Activated CD8-positive, alpha-beta T cell treated with anti-CD3 and anti-CD28 coated beads, Interleukin-2, amount 10 ng/mL, durations not matched to agents 7 days and 5 days (primary cell): ENCODE measurements at places on chromosomes 12 and 14. TPM values are rescaled to one million over a fixed set of nuclear protein-coding genes. Genes with fewer than 3 reads are reported as not detected.
A peak's percentile ranks its signal among the peaks of the same experiment; 100 is the strongest.

Gene C12orf54
- total RNA-seq = not detected

Gene GALNT8
- 0.84 TPM for total RNA-seq

Gene PPHLN1
- 76.9 TPM for total RNA-seq

Gene SELPLG
- 144 TPM for total RNA-seq

Gene DBX2
- not detected for total RNA-seq

Gene PTCSC3
- not detected for total RNA-seq

Gene AKAP3
- 2.6 TPM for total RNA-seq

Gene RNU4-1
- total RNA-seq = 1,409 TPM

Gene CNTN1
- not detected for total RNA-seq

Gene OTX2
- not detected for total RNA-seq

GRCh38 chr14:49541049-49541448 lies 45.1 kb downstream of the RPS29 start:
- H3K27me3 ChIP-seq = no peaks in the 10 kb centered on the region
- no peaks in the 10 kb centered on the region for H3K4me1 ChIP-seq
- no peak overlapping the region for H3K27ac ChIP-seq
- no peak overlapping the region for H3K4me3 ChIP-seq
- H3K36me3 ChIP-seq = no peaks in the 10 kb centered on the region
- DNase-seq = no peak

DNA sequence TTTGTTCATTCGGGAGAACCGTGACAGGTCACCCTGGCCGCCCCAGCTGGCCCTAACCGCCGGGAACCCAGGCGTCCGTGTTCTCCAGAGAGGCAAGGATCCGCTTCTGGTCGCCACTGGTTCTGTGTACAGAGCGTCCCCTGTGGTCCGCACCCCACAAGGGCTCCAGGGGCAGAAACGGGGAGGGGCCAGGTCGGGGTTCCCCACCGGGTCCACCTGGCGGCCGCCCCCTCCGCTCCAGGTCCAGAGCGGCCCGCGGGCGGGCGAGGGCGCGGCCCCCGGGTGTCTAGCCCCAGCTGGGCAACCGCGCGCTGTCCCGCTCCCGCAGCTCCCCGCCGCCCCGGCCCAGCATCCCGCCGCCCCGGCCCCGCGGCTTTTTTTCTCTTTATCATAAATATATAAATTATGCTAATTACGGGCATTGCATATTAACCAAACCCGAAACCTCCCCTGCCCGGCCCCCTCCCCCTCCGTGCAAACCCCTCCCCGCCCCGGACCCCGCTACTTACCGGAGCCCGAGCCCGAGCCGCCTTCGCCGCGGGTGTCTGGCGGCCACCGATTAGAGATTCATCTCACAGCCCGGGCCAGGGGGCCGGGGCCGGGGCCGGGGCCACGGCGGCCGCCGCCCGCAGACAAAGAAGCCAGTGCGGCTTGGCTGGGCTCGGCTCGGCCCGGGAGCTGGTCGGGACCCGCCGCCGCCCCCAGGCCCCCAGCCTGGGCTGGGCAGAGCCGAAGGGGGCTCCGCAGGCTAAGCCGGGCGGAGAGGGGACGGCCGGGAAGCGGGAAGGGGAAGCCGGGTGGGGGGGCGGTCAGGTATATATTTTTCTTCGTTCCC lies 512 bp downstream of the POU6F1 start:
- peaks cover 11% of the 10 kb centered on the region for H3K4me1 ChIP-seq
- peak overlapping the region; percentile 84 for H3K27ac ChIP-seq
- H3K27me3 ChIP-seq = no peaks in the 10 kb centered on the region

GRCh38 chr12:51362747-51363342 lies 16.4 kb upstream of the CELA1 start:
- H3K27ac ChIP-seq = no peak overlapping the region
- DNase-seq = no peak
- H3K4me3 ChIP-seq = no peak overlapping the region
- peaks cover 62% of the 10 kb centered on the region for H3K36me3 ChIP-seq
- H3K4me1 ChIP-seq = peaks cover 9% of the 10 kb centered on the region

DNA sequence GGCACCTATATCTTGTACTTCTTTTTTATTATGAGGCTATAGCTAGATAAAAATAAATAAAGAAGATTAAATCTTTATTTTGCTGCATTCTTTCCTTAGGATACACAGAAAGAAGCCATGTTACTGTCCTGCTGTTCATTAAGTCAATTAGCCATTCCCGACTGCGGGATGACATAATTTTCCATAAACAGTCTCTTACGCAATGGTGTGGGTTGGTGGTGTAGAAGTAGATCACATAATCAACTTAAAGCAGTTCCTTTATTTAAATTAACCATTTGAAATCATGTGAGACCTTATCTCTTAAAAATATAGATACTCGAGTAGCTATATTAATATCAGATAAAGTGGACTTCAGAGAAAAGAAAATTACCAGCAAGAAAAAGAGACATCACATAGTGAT lies 40.2 kb downstream of the TAOK3 start:
- no peak overlapping the region for H3K27ac ChIP-seq
- DNase-seq = no peak
- H3K36me3 ChIP-seq = peaks cover 33% of the 10 kb centered on the region
- no peak overlapping the region for H3K4me3 ChIP-seq

GRCh38 chr14:48738186-48738925 lies 847.8 kb downstream of the RPS29 start:
- no peaks in the 10 kb centered on the region for H3K4me1 ChIP-seq
- no peaks in the 10 kb centered on the region for H3K27me3 ChIP-seq
- no peak for DNase-seq
- no peak overlapping the region for H3K4me3 ChIP-seq
- no peaks in the 10 kb centered on the region for H3K36me3 ChIP-seq

- H3K4me1 ChIP-seq = peaks cover 29% of the 10 kb centered on the region
- peak; percentile 6 for DNase-seq
- H3K27ac ChIP-seq = no peak overlapping the region
- H3K4me3 ChIP-seq = no peak overlapping the region
- H3K36me3 ChIP-seq = no peaks in the 10 kb centered on the region
Observed at GRCh38 chr14:99132821-99133635, 139.0 kb downstream of the BCL11B start.

- H3K27ac ChIP-seq = no peak overlapping the region
- no peak for DNase-seq
- H3K27me3 ChIP-seq = peaks cover 42% of the 10 kb centered on the region
- H3K36me3 ChIP-seq = no peaks in the 10 kb centered on the region
- H3K4me3 ChIP-seq = no peak overlapping the region
- no peaks in the 10 kb centered on the region for H3K4me1 ChIP-seq
Observed at GRCh38 chr14:95875831-95876760, 536 bp upstream of the TUNAR start.

DNA sequence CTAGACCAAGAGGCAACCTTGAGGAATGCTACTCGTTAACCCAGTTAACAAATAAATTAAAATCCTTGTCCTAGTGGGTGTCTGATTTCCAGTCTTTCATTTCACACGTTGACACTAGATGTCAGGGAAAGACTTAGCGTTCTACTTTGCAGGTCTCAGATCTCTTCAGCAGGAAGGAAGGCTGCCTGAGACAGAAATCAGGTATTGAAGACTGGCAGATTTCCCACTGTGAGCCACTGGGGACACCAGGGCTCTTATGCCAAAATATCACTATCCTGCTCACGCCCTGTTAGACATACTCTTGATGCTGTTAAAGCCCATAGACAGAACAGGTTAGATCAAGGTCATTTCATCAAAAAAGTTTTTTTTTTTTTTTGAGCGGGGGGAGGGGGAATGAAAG lies 33.0 kb downstream of the EMP1 start:
- H3K36me3 ChIP-seq = no peaks in the 10 kb centered on the region
- no peaks in the 10 kb centered on the region for H3K4me1 ChIP-seq
- H3K27me3 ChIP-seq = peaks cover 27% of the 10 kb centered on the region

DNA sequence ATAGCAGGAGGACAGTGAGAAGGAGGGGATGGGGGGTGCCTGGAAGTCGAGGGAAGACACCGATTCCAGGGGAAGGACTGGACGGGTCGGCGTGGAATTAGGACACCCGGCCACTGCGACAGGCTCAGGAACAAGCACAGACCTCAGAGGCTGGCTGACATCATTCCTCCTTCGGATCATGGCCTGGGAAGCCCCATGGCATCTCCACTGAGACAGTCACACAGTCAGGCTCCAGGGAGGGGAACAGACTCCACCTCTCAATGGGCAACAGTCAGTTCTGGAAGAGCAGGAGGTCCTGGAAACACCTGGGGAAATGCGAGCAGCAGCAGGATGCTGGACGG lies 67.9 kb upstream of the FBRSL1 start:
- H3K27me3 ChIP-seq = peaks cover 14% of the 10 kb centered on the region
- H3K36me3 ChIP-seq = no peaks in the 10 kb centered on the region
- no peaks in the 10 kb centered on the region for H3K4me1 ChIP-seq

GRCh38 chr12:107287436-107288413 lies 194.4 kb upstream of the CRY1 start:
- H3K27ac ChIP-seq = peak overlapping the region; percentile 68
- no peak overlapping the region for H3K4me3 ChIP-seq
- H3K4me1 ChIP-seq = peaks cover 18% of the 10 kb centered on the region
- DNase-seq = peak; percentile 51

DNA sequence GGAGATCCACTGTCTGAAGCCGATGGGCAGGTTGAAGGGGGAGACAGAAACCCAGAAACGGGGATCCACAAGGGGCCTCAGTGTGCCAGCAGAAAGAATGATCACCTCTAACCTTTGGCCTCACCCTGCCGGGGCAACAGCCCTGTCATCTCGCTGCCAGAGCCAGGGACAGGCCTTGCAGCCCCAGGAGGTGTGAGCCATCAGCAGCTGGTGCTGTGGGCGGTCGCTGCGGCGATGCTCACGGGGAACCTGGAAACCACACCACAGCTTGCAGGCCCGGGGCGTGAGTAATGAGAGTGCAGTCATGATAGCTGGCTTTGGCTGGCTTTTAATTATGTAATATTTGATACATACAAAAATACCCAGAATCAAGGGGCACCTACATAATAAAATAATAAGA lies 4.7 kb upstream of the TTC7B start:
- peaks cover 20% of the 10 kb centered on the region for H3K4me1 ChIP-seq
- DNase-seq = peak; percentile 81
- no peak overlapping the region for H3K27ac ChIP-seq
- H3K27me3 ChIP-seq = peaks cover 10% of the 10 kb centered on the region

- no peak overlapping the region for H3K27ac ChIP-seq
- no peak for DNase-seq
- no peaks in the 10 kb centered on the region for H3K36me3 ChIP-seq
- no peaks in the 10 kb centered on the region for H3K27me3 ChIP-seq
- no peak overlapping the region for H3K4me3 ChIP-seq
Observed at GRCh38 chr12:67533159-67533558, 115.4 kb upstream of the DYRK2 start.

DNA sequence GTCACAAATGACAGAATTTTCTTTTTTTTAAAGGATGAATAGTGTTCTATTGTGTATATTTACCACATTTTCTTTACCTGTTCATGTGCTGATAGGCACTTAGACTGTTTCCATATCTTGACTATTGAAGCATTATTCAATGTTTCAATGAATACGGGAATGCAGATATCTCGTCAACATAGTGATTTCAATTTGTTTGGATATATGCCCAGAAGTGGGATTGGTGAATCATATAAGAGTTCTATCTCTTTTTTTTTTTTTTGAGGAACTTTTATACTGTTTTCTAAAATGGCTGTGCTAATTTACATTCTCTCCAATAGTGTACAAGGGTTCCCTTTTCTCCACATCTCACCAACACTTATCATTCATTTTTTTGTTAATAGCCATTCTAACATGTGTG lies 97.9 kb upstream of the FAR2 start:
- H3K4me3 ChIP-seq = no peak overlapping the region
- H3K36me3 ChIP-seq = no peaks in the 10 kb centered on the region
- no peak for DNase-seq
- H3K27ac ChIP-seq = no peak overlapping the region

DNA sequence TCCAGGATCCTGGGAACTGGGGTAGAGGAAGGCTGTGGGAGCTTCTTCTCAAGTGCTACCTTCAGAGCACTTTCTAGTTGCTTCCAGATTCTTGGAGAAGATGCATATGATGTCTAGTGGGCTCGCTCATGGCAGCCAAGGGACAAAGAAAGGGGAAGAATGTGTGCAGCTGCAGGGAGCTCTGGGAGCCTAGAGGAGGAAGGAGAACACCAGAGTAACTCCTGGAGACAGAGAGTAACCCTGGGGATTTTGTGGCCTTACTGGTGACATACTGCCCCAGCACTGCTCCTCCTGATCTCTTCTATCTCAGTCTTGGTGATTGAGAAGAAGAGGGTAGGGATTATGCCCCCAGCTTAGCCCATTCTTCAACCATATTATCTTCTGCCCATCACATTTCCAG lies 10.3 kb upstream of the SP7 start:
- H3K4me3 ChIP-seq = no peak overlapping the region
- H3K4me1 ChIP-seq = peaks cover 17% of the 10 kb centered on the region
- no peak overlapping the region for H3K27ac ChIP-seq
- DNase-seq = no peak
- no peaks in the 10 kb centered on the region for H3K36me3 ChIP-seq

DNA sequence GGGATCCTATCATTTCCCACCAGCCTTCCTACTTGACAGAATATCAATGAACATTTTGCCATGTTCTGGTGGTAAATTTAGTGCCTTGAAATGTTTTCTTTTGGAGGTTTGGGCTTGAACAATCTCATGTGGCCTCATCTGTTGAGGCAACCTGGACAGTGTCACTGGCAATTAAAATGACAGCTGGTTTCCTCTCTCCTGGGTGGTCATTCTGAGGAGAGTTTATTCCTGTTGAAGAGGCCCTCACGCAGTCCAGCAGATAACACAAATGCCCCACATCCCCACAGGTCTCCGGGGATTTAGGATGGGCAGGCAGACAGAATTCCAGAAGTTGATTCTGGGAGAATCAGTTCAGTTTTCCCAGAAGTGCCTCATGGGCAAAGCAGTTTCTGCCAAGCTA lies 41.9 kb downstream of the MMAB start:
- H3K4me1 ChIP-seq = no peaks in the 10 kb centered on the region
- no peak overlapping the region for H3K4me3 ChIP-seq
- peaks cover 1% of the 10 kb centered on the region for H3K36me3 ChIP-seq
- no peak for DNase-seq
- H3K27me3 ChIP-seq = no peaks in the 10 kb centered on the region
